AG04450 (cell line): ENCODE measurements at places on chromosomes 1 and 21.
A peak's percentile ranks its signal among the peaks of the same experiment; 100 is the strongest.

GRCh38 chr1:195096051-195096521 lies 1512.2 kb downstream of the KCNT2 start:
- DNase-seq = no peak

- DNase-seq = no peak
These were observed 911.1 kb downstream of the KCNT2 start for GRCh38 chr1:195697130-195697529.

GRCh38 chr1:189158155-189158554 lies 1319.5 kb downstream of the BRINP3 start:
- no peak for DNase-seq

- peak; percentile 44 for DNase-seq
These were observed 134.8 kb downstream of the BACH1 start for GRCh38 chr21:29433366-29434059.

GRCh38 chr21:44897326-44898010 lies 23.2 kb downstream of the ITGB2 start:
- DNase-seq = no peak

GRCh38 chr1:184472136-184472535 lies 85.3 kb downstream of the C1orf21 start:
- DNase-seq = no peak

- DNase-seq = no peak
These were observed 146.2 kb downstream of the KCNT2 start for GRCh38 chr1:196462086-196462485.

DNA sequence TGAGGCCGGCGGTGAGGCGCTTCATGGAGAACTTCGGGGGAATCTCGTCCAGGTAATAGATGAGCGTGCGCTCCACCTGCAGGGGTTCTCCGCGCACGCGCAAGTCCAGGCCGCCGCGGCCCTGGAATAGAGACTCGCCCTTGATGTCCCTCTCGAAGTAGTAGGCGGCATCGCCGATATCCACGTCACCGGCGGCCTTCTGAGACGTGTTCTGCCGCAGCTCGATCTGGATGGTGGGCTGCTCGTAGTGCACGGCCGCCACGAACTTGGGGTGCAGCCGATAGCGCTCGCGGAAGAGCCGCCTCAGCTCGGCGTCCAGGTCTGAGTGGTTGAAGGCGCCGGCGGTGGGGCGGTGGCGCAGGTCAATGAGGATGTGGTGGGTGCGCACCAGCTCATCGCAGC lies 726 bp downstream of the TACSTD2 start:
- no peak for DNase-seq

- DNase-seq = no peak
These were observed 2.3 kb upstream of the BSND start for GRCh38 chr1:54996359-54996868.

- no peak for DNase-seq
These were observed 28.3 kb upstream of the LY9 start for GRCh38 chr1:160767395-160768294.

DNA sequence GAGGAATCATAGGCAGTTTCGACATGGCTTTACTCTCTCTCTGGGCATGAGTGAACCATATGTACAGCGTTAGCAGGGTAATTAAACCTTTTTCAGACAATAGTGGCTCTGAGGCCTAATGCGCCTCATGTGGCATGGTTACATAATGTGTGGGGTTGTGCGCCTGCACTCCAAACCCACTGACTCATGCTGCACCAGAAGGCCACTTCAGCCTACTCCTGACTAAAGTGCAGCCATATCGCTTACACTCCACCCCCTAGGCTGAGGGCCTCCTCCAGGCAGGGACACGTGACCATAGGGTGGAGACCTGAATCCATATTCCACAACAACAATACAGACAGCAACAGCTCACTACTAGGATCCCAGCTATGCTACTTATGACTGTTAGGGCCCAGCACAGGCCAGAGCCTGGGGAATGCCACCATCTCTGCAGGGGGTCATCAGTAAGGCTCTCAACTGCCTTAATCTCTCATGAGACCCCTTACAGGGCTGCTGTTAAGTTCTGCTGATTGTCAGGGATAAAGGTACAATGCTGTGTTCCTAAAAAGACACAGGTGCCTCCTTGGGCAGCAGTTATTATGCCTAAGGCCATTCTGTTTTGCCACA lies 13.4 kb upstream of the ODF2L start:
- no peak for DNase-seq

GRCh38 chr1:27179979-27180378 lies 25.1 kb upstream of the SLC9A1 start:
- DNase-seq = no peak

DNA sequence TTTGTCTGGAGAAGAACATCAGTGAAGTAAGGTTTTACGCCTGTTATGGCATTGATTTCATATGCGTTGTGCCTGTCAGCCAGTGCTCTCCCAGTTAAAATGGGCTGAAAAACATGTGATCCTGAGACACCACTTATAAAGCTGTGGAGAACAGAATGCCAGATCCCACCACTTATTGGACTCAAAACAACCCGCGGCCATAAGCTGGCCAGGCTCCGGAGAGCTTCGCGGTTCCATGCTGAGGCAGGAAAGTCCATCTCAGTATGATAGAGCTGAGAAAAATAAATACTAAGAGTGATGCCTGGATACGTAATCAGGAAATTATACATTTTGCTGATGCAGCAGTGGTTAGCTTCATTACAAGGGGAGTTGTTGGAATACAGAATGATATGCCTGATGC lies 5.1 kb downstream of the APOBEC4 start:
- no peak for DNase-seq
